ENCODE measurements at places on chromosomes 4 and X. TPM values are rescaled to one million over a fixed set of nuclear protein-coding genes. Genes with fewer than 3 reads are reported as not detected.

GRCh38 chr4:87270144-87270543 is 49.7 kb upstream of the KLHL8 start:
- no peaks in the 10 kb centered on the region for H3K4me1 ChIP-seq
- no peaks in the 10 kb centered on the region for H3K27me3 ChIP-seq
- H3K36me3 ChIP-seq: no peaks in the 10 kb centered on the region
- no peak overlapping the region for H3K27ac ChIP-seq

- H3K36me3 ChIP-seq: no peaks in the 10 kb centered on the region
- DNase-seq: no peak
- no peak overlapping the region for H3K27ac ChIP-seq
- no peak overlapping the region for H3K4me3 ChIP-seq
Measured at GRCh38 chr4:102780476-102781144, 19.8 kb upstream of the MANBA start.

- DNase-seq: no peak
- H3K27ac ChIP-seq: no peak overlapping the region
- no peaks in the 10 kb centered on the region for H3K36me3 ChIP-seq
- no peaks in the 10 kb centered on the region for H3K27me3 ChIP-seq
- H3K4me3 ChIP-seq: no peak overlapping the region
- no peaks in the 10 kb centered on the region for H3K4me1 ChIP-seq
Measured at GRCh38 chrX:140298960-140299825, 205.7 kb downstream of the SOX3 start.

DNA sequence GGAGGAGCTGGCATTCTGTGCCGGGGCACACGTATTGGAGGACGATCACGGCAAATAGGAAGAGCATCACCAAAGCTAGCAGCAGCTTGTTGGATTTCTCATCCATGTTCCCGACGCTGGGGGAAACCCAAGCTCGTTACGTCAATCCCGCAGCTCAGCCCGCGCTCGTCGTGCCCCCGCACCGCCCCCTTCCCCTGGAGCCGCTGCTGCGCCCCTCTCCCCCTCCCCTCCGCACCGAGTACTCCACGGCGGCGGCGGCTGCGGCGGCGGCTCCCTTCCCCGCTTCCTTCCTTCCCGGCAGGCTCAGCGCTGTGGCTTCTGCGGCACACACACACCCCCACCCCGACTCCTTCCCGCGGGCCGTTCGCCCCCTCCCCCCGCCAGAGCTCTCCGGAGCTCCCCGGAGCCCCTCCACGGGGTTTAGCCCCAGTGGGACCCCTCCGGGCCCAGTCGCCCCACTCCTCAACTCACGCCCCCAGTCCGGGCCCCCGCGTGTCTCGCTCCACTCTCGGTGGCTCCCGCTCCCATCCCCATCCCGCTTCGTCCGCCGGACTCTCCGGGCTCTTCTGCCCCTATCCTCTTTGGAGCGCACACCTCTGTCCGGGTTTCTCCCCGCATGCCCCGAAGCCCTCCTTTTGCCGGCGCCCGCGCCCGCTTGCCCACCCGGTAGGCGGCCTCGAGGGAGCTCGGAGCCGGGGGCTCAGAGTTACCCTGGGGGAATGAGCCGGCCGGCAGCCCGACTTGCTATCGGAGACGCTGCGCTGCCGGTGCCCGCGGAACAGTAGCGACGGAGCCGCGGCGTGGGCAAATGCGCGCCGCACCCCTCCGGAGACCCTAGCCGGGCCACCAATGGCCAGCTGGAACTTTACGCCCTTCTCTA is 978 bp downstream of the HS6ST2 start:
- no peaks in the 10 kb centered on the region for H3K4me1 ChIP-seq
- H3K27me3 ChIP-seq: peaks cover 68% of the 10 kb centered on the region
- DNase-seq: no peak
- no peak overlapping the region for H3K27ac ChIP-seq

DNA sequence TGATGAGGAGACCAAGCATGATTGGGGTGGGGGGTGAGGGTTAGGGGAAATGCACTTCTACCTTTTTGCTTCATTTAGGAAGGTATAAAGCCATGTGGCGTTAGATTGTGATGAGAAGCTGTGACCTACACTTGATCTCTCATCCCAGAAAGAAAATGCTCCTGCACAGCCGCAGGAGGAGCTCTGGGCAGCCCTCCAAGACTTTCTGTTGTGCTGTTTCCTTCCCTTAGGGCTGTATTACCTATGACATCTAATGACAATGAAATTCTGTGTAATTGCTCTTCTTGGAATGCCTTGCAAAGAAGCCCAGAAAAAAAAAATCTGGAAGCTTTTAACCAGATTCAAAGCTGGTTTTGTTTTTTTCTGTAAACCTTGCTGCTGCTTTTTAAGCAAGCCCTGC is 13.4 kb downstream of the PRPS2 start:
- H3K4me3 ChIP-seq: no peak overlapping the region
- H3K27ac ChIP-seq: no peak overlapping the region
- H3K36me3 ChIP-seq: no peaks in the 10 kb centered on the region

- DNase-seq: peak; percentile 71
- H3K4me1 ChIP-seq: no peaks in the 10 kb centered on the region
- H3K4me3 ChIP-seq: peak overlapping the region; percentile 49
- no peaks in the 10 kb centered on the region for H3K27me3 ChIP-seq
Measured at GRCh38 chr4:159048166-159048886, 54.6 kb upstream of the RAPGEF2 start.

DNA sequence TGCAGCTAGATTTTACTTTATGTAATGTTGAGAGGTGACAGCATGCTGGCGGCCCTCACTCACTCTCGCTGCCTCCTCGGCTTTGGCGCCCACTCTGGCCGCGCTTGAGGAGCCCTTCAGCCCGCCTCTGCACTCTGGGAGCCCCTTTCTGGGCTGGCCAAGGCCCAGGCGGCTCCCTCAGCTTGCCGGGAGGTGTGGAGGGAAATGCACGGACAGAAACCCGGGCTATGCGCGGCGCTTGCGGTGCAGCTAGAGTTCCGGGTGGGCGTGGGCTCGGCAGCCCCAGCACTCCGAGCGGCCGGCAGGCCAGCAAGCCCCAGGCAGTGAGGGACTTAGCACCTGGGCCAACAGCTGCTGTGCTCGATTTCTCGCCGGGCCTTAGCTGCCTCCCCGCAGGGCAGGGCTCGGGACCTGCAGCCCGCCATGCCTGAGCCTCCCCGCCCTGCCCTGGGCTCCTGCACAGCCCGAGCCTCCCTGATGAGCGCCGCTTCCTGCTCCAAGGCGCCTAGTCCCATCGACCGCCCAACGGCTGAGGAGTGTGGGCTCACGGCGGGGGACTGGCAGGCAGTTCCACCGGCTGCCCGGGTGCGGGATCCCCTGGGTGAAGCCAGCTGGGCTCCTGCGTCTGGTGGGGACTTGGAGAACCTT is 128.7 kb downstream of the GASK1B start:
- H3K4me3 ChIP-seq: no peak overlapping the region
- H3K4me1 ChIP-seq: no peaks in the 10 kb centered on the region
- H3K27me3 ChIP-seq: no peaks in the 10 kb centered on the region
- H3K36me3 ChIP-seq: no peaks in the 10 kb centered on the region

Gene PHEX
- total RNA-seq: 0.53 TPM

Gene KDR
- 42.6 TPM for total RNA-seq

Gene UGT2A3
- total RNA-seq: not detected

Gene MGAT4D
- not detected for total RNA-seq

GRCh38 chrX:29813174-29813573 is 402.2 kb upstream of the MAGEB2 start:
- no peaks in the 10 kb centered on the region for H3K4me1 ChIP-seq
- no peaks in the 10 kb centered on the region for H3K27me3 ChIP-seq
- no peaks in the 10 kb centered on the region for H3K36me3 ChIP-seq

GRCh38 chr4:82797405-82798111 is 1.0 kb downstream of the SCD5 start:
- no peak for DNase-seq
- peaks cover 25% of the 10 kb centered on the region for H3K27me3 ChIP-seq
- peaks cover 21% of the 10 kb centered on the region for H3K4me1 ChIP-seq
- no peaks in the 10 kb centered on the region for H3K36me3 ChIP-seq

DNA sequence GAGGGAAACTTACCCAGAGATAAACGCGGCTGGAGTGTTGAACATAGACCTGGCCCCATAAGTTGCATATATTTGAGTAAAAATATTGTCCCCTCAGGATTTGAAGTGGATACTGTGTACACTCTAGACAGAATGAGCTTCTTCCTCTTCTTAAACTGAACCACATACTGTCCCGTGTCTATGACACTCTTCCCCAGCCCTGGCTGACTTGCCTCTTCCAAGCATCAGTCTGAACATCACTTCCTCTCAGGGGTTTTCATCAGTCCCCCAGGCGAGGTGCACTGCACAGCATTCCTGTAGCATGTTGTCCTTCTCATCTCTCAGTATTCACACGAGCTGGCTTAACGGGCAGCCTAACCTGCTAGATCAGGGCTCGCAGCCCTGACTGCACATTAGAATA is 80.5 kb upstream of the TMEM150C start:
- H3K36me3 ChIP-seq: no peaks in the 10 kb centered on the region
- no peak overlapping the region for H3K4me3 ChIP-seq
- H3K27me3 ChIP-seq: no peaks in the 10 kb centered on the region
- no peak overlapping the region for H3K27ac ChIP-seq

Gene CCDC120
- 0.65 TPM for total RNA-seq

GRCh38 chr4:150315175-150315574 is 236.9 kb downstream of the DCLK2 start:
- H3K27ac ChIP-seq: no peak overlapping the region
- H3K27me3 ChIP-seq: no peaks in the 10 kb centered on the region
- no peak for DNase-seq
- H3K4me1 ChIP-seq: no peaks in the 10 kb centered on the region

DNA sequence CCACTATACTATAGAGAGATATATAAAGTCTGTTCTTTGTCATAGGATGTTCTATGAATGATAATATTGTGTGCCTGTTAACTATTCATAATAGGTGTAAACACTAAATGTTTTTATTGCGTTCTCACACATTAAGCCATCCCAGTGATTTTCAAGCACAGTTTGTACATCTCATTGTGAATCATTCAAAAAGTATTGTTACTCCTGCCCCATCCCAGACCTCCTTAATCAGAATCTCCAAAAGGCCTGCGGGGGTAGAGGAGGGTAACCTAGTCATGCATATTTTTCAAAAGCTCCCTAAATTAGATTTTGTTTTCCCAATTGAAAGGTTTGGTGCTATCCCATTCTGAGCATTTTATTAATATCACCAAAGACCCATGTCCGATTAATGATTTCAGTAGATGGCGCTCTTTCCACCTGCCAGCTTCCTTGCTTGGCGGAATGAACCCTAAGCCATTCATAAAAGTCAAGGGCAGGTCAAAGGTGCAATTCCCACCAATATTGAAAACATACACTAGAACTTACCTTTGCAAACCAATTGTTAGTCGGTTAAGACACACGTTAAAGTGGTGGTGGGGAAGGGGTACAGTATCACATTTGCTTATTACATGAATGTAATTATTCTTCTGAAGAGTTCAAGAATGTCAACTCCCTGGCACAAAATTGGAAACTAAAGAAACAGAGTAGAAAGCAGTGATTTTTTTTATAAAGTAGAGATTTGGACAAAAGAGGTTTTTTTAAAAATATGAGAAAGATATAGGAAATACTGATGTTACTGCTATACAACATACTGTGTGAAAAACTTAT is 5.8 kb upstream of the TET2 start:
- H3K4me3 ChIP-seq: no peak overlapping the region
- DNase-seq: no peak
- H3K4me1 ChIP-seq: no peaks in the 10 kb centered on the region
- H3K36me3 ChIP-seq: no peaks in the 10 kb centered on the region

GRCh38 chr4:80705311-80705710 is 325.2 kb upstream of the BMP3 start:
- no peak overlapping the region for H3K27ac ChIP-seq
- no peaks in the 10 kb centered on the region for H3K4me1 ChIP-seq
- DNase-seq: no peak

GRCh38 chr4:4618847-4619246 is 77.0 kb upstream of the STX18 start:
- DNase-seq: no peak
- no peaks in the 10 kb centered on the region for H3K36me3 ChIP-seq
- no peaks in the 10 kb centered on the region for H3K27me3 ChIP-seq
- H3K27ac ChIP-seq: no peak overlapping the region
- no peaks in the 10 kb centered on the region for H3K4me1 ChIP-seq

GRCh38 chr4:60743654-60744053 is 456.5 kb upstream of the ADGRL3 start:
- H3K4me1 ChIP-seq: no peaks in the 10 kb centered on the region
- no peak overlapping the region for H3K27ac ChIP-seq
- no peak for DNase-seq
- H3K27me3 ChIP-seq: no peaks in the 10 kb centered on the region
- no peaks in the 10 kb centered on the region for H3K36me3 ChIP-seq

Gene DMRTC1B
- total RNA-seq: not detected

DNA sequence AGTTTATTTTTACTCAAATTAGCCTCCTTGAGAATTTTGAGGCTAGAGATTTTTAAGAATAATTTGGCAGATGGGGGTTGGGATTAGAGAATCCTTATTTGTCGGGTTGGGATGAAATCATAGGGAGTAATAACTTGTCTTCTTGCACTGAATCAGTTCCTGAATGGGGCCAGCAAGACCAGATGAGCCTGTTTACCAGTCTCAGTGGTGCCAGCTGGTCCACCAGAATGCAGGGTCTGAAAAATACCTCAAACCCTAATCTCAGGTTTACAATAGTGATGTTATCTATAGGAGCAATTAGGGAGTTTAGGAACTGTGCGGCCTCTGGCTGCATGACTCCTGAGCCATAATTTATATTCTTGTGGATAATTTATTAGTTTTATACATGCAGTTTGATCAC is 705.9 kb upstream of the AGA start:
- no peaks in the 10 kb centered on the region for H3K27me3 ChIP-seq
- no peaks in the 10 kb centered on the region for H3K4me1 ChIP-seq
- H3K36me3 ChIP-seq: no peaks in the 10 kb centered on the region
- no peak for DNase-seq
- no peak overlapping the region for H3K27ac ChIP-seq
